ENCODE measurements at places on chromosomes 13 and 19. TPM values are rescaled to one million over a fixed set of nuclear protein-coding genes. Genes with fewer than 3 reads are reported as not detected.

ZGLP1 gene
- total RNA-seq: 0.21 TPM

CA11 gene
- 3.1 TPM for total RNA-seq

URAD gene
- total RNA-seq: not detected

CLEC17A gene
- total RNA-seq: not detected

Measured in tracheal epithelial cell (primary cell).